ENCODE measurements at places on chromosomes 2 and 18.

DNA sequence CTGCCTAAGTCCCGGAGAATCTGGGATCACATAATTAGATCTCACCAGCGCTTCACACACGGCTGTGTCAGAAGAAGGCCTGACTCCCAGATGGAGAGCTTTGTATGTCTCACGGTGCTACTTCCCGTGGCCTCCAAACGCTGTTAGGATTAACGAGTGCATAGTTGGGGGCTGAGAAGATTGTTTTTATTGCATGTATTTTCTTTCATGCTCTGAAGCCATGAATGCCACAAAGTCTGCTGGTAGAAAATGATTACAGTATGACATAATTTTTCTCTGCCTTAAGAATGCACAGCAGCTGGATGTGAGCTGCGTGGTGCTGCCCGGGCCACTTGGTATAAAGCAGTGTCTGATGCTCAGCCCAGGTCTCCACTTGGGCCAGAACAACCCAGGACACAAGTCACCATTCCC is 166.5 kb downstream of the SEPTIN10 start:
- no peak for DNase-seq

GRCh38 chr18:34884436-34884835 is 156.8 kb upstream of the MAPRE2 start:
- DNase-seq = no peak

GRCh38 chr18:963276-963675 is 58.6 kb downstream of the ADCYAP1 start:
- DNase-seq = no peak

DNA sequence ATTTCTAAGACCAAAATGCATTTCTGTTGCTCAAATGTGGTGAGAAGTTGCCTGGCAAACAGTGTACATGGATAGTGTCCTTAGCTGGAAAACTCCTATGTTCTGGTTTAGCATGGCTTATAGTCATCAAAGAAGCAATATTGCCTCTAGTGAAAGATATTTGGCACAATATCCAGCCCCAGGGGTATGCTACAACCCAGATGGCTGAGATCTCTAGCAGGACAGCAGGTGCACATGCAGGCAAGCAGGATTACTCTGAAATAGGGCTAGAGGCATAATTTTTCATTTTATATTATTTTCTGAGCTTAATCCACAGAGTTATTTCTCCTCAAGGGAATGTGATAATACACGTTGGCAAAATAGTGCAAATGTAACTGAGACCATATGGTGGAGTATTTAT is 34.0 kb downstream of the CCDC195 start:
- no peak for DNase-seq

GRCh38 chr2:230873661-230874401 is 9.1 kb downstream of the ITM2C start:
- DNase-seq = peak; percentile 62

DNA sequence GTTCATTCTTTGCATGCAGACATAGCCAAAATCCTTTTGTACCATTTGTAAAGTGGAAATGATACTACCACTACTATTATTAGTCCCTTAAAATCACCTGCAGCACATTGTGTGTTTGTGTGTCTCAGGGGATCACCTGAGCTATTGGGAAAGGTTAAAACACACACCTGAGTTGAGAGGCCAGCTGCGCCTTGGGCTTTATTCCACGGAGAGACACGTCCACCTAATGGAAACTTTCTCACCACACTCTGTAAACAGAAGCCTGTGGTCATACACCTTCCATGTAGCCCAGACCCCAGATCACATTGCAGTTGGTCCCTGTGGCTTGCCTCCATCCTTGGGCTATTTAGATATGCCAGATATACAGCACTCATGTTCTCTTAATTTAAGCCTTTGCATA is 81.8 kb upstream of the SH3BP4 start:
- no peak for DNase-seq

Data from GM12892 (cell line).